Calu3 (cell line): ENCODE measurements at places on chromosomes 2 and 18. TPM values are rescaled to one million over a fixed set of nuclear protein-coding genes. Genes with fewer than 3 reads are reported as not detected.

DNA sequence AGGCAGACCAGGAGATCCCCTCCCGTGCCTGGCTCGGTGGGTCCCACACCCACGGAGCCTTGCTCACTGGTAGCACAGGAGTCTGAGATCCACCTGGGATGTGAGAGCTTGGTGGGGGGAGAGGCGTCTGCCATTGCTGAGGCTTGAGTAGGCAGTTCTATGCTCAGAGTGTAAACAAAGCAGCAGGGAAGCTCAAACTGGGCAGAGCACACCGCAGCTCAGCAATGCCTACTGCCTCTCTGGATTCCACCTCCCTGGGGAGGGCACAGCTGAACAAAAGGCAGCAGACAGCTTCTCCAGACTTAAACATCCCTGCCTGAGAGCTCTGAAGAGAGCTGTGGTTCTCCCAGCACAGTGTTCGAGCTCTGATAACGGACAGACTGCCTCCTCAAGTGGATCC, 85.1 kb downstream of the UGP2 start:
- DNase-seq: no peak

- no peak for DNase-seq
These were observed 4.4 kb downstream of the GCKR start for GRCh38 chr2:27501042-27501441.

DNA sequence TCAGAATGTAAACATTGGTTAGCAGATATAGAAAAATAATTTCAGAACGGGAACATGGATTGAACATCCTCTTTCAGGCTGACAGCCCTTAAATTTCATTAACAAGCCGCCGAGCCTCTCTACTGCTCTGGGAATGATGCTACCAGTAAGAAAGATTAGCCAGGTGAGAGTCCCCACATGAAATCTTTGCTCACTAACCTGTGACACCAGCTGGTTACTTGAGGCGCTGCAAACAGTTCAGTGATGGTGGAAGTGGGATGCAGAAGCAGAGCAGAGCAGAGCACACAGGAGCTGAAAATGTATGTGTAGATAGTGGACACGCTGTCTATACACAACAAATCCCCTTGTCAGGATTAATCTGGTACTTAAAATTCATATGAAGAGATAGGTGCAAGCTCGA, 721.1 kb downstream of the DPP10 start:
- no peak for DNase-seq

ARID5A gene
- total RNA-seq: 9.3 and 11.7 TPM in 2 replicates

SCN1A gene
- not detected in 2 replicates for total RNA-seq
